NCI-H1092 treated with DMSO at 0.1 percent for 48 hours (cell line): ENCODE measurements at places on chromosomes 6 and 20.

DNA sequence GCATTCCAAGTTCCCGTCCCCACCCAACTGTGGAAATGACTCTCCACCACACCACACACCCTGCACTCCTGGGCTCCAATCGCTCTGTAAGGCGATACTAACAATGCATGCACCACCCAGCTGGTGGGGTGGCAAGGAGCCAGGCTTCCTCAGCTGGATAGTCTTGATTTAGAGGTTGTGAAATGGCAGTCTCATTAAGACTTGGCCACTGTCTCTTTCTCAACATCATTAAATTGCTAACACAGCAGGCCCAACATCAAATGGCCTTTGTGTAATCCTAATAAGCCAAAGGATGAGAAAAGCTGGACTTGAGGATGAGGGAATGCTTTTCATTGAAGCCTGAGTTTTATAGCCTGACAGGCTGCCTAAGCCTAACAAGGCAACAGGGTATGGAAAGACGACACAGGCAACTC is 223.7 kb downstream of the GMDS start:
- DNase-seq = peak; percentile 70

DNA sequence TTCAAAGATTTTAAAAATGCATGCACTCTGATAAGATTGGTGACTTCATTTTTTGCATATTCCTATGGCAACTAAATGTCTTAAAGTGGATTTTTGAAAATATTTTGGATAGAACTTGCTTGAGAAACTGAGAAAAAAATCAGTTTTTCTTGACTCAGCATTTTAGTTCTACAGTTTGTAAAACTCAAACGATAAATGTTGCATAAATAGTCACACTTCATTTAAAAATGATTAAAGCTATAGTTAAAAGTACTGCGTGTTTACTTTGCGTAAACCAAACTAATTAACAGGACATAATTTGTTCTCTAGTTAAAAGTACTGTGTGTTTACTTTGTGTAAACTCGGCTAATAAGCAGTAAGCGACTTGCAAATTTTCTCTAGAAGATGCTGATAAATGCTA is 28.3 kb upstream of the MEI4 start:
- no peak for DNase-seq

DNA sequence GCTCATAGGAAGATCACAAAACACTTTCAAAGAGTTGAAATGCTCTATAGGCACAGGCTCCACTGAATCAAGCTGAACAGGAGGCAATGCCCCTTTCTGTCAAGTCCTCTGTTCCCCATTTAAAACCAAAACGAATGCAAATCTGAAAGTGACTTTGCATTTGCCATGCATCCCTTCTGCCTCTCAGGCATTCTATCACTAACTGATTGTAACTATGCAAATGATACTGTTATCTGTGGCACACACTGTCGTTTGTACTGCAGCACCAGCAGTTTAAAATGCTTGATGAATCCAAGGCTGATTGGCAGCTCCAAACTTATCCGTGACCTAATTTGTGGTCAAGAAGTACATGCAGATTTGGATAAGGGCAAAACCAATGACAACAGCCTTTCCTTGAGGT is 1067.5 kb upstream of the MAP3K7 start:
- DNase-seq = no peak

DNA sequence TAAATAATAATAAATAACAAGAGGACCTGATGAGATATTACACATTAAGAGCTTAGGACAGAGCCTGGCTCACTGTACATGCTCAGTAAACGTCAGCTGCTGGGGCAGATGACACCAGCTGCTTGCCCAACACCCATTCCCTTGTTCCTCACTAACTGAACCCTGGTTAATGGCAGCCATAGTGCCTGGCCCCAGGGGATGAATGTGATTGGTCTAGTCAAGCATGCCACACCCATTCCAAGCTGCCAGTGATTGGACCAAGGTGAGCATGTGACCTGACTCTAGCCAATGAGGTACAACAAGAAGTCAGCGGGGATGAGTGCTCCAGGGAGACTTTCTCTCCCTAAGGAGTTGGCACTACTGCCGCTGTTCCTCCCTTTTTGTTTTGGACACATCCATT is 85.1 kb upstream of the PTPN1 start:
- DNase-seq = no peak

- DNase-seq = no peak
These were observed 136.1 kb upstream of the CDYL start for GRCh38 chr6:4640139-4640538.

GRCh38 chr6:46513533-46513932 is 22.3 kb upstream of the RCAN2 start:
- DNase-seq = no peak

DNA sequence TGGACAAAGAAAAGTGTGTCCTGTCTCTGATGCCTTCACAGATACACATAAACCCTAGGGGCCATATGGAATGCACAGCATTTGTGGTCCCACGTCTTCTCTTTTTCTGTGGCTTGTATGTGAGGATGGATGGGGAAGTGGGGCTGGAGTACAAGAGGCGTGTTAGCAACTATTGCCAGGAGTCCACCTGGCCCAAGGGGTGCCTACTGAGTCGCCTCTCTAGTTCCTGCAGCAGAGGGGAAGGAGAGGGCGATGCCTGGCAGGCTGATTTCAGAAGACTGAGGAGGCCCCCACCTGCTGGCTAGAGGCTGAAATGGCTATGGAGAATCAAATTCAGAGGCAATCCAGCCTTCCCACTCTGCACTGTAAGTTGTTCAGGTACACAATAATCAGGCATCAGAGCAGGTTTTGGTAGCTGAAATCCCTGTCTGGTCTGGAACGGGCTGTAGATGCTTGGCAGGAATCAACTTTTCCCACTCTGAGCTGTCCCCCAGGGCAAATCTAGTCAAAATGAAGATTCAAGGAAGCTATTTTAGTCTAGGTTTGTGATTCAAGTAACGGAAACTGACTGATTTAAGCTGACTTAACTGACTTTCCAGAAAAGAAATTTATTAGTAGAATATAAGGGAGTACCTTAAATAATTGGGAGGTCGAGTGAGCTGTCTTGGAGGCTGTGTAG is 14.9 kb upstream of the PPARD start:
- peak; percentile 17 for DNase-seq

DNA sequence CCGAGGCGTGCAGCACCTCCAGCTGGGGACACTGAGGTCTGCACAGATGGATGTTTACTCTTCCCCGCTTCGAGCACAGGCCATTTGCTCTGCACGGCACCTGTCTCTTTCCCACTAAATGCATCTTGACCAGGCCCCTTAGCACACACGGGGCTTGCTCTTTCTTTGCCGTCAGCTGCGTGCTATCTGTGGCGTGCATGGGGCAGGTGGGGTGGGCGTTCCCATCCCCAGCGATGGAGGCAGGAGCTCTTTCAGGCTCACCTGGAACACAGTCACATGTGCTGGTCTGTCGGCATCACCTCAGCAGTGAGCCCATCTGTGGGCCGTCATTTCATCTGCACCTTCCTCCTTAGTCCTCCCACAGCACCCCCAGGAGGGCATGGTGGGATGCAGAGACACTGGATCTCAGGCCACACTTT is 35.1 kb downstream of the RBM38 start:
- DNase-seq = no peak

DNA sequence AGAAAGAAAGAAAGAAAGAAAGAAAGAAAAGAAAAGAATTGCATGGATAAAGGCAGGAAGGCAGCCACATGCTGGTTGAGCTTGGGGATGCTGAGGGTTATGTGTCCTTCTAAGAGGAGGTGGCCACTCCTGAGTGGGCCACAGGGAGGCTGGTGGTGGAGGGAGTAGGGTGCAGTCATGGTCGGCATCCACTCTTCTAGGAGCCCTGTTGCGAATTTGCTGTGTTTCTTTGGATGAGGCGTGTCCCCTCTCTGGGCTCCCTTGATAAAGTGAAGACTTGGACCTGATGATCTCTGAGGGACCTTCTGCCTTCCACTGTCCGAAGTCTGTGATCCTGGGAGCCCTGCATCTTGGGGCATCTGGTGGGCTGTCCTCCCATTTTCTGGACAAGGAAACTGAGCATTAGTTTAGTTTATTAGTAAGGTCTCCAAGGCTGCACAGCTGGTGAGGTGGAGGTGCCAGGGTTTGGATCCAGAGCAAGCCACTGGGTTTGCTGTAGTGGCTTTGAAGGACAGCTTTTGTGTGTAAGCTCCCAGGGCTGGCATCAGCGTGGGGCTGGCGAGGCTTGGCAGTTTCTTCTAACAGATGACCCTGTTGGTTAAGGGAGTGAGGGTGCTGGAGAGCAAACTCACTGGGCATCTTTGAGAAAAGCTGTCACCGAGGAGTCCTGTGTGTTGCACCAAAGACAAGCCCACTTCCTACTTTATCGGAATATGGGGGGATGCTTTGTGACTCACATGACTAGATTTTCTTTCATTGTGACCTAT is 4.3 kb downstream of the DLGAP4 start:
- no peak for DNase-seq

- DNase-seq = no peak
These were observed 505.3 kb upstream of the JAG1 start for GRCh38 chr20:11178946-11179654.

DNA sequence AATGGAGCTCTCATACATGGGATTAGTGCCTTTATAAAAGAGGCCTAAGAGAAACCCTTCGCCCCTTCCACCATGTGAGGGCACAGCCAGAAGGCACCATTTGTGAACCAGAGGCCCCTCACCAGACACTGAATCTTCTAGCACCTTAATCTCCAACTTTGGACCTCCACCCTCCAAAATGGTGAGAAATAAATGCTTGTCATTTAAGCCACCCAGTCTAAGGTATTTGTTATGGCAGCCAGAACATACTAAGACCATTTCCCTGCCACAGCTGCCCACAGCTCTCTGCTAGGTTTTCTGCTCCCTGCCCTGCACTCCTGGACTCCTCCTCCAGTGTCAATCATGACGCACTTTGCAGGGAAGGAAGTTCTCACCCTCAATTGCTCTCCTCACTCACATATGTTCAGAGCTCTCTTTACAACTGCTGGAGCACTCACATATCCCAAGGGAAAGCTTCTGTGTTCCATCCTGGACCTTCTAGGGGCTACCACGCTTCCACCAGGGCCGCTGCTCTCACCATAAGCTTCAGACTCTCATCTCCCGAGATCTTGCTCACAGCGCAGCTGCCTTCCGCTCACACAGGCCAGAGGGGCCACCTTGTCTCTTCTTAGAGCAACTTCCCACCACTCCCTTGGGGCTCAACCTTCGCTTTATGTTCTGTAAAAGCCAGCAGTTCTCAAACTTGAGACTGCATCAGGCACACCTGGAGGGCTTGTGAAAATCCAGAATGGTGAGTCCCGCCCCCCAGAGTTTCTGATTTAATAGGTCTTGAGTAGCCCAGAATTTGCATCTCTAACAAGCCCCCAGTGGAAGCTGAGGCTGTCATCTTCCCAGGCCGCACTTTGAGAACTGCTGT is 1.6 kb upstream of the LY86 start:
- no peak for DNase-seq
